Adrenal gland (tissue), 19 donors: ENCODE measurements at places on chromosomes 1 and 21. TPM values are rescaled to one million over a fixed set of nuclear protein-coding genes. Genes with fewer than 3 reads are reported as not detected.

ELAVL4 gene
- not detected for total RNA-seq

SMAP2 gene
- 25.4 TPM for total RNA-seq

SLC25A34 gene
- total RNA-seq, result 12.3 TPM

GRCh38 chr1:239011382-239011781, 375.0 kb upstream of the CHRM3 start:
- no peaks in the 10 kb centered on the region for H3K27me3 ChIP-seq
- no peak for DNase-seq
- H3K4me3 ChIP-seq, result no peak overlapping the region
- H3K27ac ChIP-seq, result no peak overlapping the region
- H3K4me1 ChIP-seq, result no peaks in the 10 kb centered on the region

- peak within 1 kb of the TSS; percentile 79 for H3K4me3 ChIP-seq
These were observed at the start of gene SLC2A1 for GRCh38 chr1:42958488-42959319. SLC2A1 (minus strand) TSS chr1:42958868; CDS start chr1:42958651, 217 bp downstream.

DNA sequence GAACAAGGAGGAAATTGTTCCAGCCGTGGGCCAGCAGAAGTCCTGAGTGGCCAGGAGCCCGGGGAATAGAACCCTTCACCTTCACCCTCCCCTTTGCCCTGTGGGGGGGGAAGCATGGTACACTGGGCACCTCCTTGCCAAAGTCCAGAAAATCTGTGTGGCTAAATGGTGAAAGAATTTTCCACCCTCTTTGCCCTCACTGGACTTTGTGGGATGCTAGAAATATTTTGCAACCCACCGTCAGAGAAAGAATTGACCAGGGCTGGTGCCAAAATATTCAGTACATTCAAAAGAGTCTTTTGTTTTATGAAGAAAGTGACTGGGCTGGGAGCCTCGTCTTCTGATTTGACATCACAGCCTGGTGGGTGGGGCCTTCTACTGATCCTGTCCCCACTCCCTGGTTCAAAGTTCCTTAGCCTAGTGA, 14.6 kb downstream of the NFASC start:
- H3K36me3 ChIP-seq, result no peaks in the 10 kb centered on the region
- H3K27me3 ChIP-seq, result no peaks in the 10 kb centered on the region
- peak overlapping the region; percentile 88 for H3K27ac ChIP-seq

DNA sequence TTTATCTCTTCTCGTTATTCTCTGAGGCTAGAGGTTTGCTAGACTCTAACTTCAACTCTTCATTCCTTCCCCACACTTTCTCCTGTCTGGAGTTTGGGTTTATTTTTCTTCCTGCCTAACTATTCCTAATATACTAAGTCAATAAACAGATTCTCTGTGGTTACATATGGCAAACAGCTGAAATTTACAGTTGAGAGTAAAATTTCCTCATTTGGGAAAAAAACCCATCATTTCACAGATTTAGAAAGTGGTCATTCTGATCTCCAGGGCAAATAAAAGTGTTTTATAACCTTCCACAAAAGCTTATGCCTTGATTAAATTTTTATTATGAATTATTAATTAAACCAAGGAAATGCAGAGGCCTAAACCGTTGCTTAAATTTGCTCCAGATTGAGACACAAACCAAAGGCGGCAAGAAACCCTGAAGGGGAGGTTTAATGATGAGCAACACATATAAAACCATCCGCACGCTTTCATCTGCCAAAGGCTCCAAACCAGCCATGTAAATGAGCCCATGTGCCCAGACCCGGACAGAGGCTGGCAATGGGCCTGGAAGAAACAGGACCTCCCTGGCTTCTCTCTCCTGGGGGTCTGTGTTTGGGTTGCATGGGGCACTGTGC, 201.7 kb upstream of the LMO4 start:
- H3K36me3 ChIP-seq, result no peaks in the 10 kb centered on the region
- no peaks in the 10 kb centered on the region for H3K27me3 ChIP-seq
- no peak overlapping the region for H3K27ac ChIP-seq
- no peaks in the 10 kb centered on the region for H3K4me1 ChIP-seq
